ENCODE measurements at places on chromosomes 1 and 21. TPM values are rescaled to one million over a fixed set of nuclear protein-coding genes. Genes with fewer than 3 reads are reported as not detected.

DNA sequence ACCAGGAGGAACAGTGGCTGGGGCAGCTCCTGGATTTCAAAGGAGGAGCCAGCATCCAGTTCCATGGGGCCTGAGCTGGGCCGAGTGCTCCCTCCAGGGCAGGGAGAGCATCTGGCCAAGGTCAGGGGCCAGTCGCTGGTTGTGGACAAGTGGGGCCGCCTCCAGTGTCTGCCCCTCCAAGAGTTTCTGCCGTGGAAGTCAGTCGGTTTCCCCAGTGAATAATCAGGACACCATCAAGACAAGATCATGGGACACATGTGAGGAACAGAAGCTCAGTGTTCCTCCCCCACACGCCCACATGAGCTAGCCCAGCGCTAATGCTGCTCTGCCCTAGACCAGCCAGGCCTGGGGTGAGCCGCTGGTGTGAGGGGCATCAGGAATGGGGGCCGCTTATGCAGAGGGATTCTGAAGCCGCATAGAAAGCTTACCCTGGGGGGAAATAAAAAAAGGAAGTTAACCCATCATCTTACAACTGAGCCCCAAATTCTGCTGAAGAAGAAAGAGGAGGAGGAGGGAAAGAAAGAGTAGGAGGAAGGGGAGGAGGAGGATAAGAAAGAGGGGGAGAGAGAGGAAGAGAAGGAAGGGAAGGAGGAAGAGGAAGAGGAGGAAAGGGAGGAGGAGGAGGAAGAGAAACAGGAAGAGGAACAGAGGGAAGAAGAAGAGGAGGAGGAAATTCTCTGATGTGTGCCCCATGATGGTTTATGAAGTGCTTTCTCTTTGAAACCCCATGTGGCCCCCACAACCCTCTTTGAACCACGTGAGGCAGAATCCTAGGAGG is 198.4 kb downstream of the MATN1 start:
- no peaks in the 10 kb centered on the region for H3K27me3 ChIP-seq
- H3K36me3 ChIP-seq, result no peaks in the 10 kb centered on the region
- H3K4me3 ChIP-seq, result no peak overlapping the region
- DNase-seq, result no peak
- H3K4me1 ChIP-seq, result no peaks in the 10 kb centered on the region
- H3K27ac ChIP-seq, result peak overlapping the region; percentile 91

DNA sequence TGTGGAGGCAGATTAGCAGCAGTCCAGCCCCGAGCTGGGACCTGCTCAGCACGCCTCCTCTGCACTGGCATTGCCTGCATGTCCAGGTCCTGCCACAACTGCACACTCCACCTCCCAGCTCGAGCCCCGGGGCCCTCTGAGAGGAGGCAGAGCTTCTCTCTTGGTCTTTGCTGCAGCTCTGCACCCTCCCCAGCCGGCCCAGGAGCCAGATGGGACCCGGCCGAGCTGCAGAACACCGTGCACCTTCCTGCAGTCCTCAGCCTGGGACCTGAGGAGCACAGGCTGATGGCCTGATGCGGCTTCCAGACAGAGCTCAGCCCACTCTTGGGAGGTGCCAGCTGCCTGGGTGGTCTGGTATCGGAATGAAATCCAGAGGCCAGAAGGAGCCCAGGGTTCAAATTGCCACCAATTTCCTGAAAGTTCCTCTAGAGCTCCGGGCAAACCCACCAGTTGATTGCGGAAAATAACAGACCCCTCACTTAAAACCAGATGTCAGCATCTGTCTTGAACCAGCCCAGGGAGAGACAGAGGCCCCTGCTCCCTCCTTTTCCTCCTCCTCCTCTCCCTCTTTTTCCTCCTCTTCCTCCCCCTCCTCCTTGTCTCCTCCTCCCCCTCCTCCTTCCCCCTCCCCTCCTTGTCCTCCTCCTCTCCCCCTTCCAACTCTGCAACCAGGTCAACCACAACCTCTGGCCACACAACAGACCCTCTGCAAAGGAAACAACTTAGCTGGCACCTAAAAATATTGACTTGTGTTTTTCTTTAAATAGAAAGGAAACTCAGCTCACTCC is 10.6 kb upstream of the SPSB1 start:
- no peaks in the 10 kb centered on the region for H3K36me3 ChIP-seq
- no peaks in the 10 kb centered on the region for H3K27me3 ChIP-seq
- no peak for DNase-seq
- H3K4me1 ChIP-seq, result no peaks in the 10 kb centered on the region
- H3K27ac ChIP-seq, result no peak overlapping the region

DNA sequence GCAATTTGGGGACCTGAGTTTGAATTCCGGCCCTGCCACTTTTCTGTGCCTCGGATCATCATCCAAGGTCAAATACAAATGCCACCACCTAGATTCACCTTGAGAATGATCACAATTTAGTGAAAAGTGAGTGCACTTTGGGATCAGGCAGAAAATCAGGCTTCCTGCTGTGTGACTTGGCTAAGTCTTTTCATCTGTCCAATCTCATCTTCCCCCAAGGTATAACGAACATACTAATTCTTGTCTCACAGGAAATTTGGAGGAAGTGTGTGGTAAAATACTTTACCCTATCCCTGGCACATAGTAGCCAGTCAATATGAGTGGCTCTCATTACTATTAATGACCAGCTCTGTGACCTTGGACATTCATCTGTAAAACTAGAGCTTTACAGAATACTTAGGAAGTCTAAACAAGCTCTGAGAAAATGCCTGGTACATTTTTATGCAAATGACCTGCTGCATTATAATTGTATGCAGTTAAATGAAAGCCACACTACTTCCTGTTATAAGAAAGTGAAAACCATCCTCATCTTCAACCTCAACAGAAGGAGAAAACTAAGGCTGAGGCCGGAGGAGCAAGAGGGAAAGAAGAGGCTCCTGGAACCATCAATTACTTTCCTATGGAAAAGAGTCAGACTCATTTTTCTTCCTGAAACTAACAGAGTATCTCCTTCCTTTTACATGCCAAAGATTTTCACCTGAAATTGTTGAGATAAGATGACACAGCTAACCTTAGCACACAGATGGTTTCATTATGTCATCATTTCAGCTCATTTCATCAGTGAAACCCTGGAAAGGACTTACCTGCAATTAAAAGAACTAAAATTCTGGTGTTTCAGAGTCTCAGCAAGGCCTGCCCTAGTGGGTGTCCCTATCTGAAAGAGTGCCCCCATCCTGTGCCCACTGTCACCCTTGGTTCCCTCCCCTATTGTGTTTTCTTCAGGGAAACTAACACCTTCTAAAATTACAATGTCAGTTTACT is 32.6 kb upstream of the RGS8 start:
- H3K36me3 ChIP-seq, result no peaks in the 10 kb centered on the region
- no peak overlapping the region for H3K4me3 ChIP-seq
- H3K4me1 ChIP-seq, result no peaks in the 10 kb centered on the region
- no peak overlapping the region for H3K27ac ChIP-seq
- DNase-seq, result no peak

SPRR5 gene
- total RNA-seq, result not detected

GRCh38 chr1:113282893-113283285 is 107.4 kb upstream of the MAGI3 start:
- no peak overlapping the region for H3K4me3 ChIP-seq
- no peak for DNase-seq
- no peaks in the 10 kb centered on the region for H3K36me3 ChIP-seq
- H3K27me3 ChIP-seq, result no peaks in the 10 kb centered on the region
- no peaks in the 10 kb centered on the region for H3K4me1 ChIP-seq
- H3K27ac ChIP-seq, result no peak overlapping the region

IFT25 gene
- total RNA-seq, result 27.9 TPM

SPRR4 gene
- total RNA-seq, result not detected

- H3K4me3 ChIP-seq, result no peak overlapping the region
- H3K27ac ChIP-seq, result no peak overlapping the region
- H3K27me3 ChIP-seq, result no peaks in the 10 kb centered on the region
- H3K36me3 ChIP-seq, result no peaks in the 10 kb centered on the region
Observed at GRCh38 chr1:222048094-222048595, 306.3 kb upstream of the DUSP10 start.

DNA sequence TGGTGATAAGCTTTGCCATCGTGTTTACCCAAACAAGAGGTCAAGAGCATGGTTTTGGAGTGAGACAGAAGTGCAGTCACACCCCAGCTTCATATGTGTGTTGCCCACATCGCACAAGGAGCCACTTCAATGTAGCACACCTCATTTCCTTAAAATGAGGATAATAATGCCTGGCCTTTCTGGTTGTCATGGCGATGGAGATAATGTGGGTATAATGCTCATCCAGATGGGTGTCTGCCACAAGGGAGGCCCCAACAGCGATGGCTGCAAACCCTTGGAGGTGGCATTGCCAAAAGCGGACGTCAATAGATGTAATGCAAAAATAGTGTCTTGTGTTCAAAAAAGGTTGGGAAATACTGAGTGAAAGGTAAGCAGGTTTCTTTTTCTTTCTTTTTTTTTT is 83.1 kb upstream of the AJAP1 start:
- no peak overlapping the region for H3K4me3 ChIP-seq
- no peak for DNase-seq
- H3K4me1 ChIP-seq, result no peaks in the 10 kb centered on the region
- H3K27me3 ChIP-seq, result peaks cover 10% of the 10 kb centered on the region
- no peak overlapping the region for H3K27ac ChIP-seq
- H3K36me3 ChIP-seq, result no peaks in the 10 kb centered on the region

CASZ1 gene
- 61.9 TPM for total RNA-seq

TCEA3 gene
- 26.5 TPM for total RNA-seq

S100A9 gene
- 394 TPM for total RNA-seq

GRCh38 chr1:153389973-153390879 is 647 bp downstream of the S100A8 start:
- H3K4me1 ChIP-seq, result no peaks in the 10 kb centered on the region
- H3K27ac ChIP-seq, result peak overlapping the region; percentile 43
- peaks cover 3% of the 10 kb centered on the region for H3K27me3 ChIP-seq
- DNase-seq, result no peak

DNA sequence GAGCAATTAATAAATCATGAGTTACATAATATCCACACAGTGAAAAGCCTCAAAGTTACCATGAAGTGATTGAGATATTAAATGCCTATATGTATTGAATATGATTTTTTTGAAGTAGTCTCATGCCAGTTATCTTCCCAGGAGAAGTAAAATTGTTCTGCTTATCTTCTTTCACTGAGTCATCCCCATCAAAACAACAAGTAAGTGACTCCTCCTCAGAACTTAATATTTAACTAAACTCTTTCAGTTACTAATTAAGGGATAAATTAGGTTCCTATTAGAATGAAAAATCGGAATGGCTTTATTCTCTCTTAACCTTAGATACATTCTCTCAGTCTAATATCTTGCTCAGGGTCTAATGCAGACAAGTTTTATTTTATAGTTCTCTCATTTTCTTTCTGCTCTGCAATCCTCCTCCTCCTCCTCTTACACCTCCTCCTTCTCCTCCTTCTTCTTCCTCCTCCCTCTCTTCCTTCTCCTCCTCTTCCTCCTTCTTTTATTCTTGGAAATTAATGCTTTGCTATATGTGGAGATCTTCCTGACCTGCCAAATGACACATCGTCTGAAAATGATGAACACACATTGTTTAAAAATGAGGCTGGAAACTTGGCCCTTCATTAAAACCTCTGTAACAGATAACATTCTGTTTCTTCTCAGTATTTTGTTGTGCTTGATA is 110.9 kb downstream of the RUNX1 start:
- no peaks in the 10 kb centered on the region for H3K36me3 ChIP-seq
- no peaks in the 10 kb centered on the region for H3K27me3 ChIP-seq
- DNase-seq, result no peak
- H3K4me1 ChIP-seq, result no peaks in the 10 kb centered on the region
- H3K27ac ChIP-seq, result no peak overlapping the region

FNDC5 gene
- 0.18 TPM for total RNA-seq

GRCh38 chr1:61052395-61053225 is 29.8 kb upstream of the NFIA start:
- DNase-seq, result no peak
- no peak overlapping the region for H3K4me3 ChIP-seq
- no peaks in the 10 kb centered on the region for H3K36me3 ChIP-seq

DNA sequence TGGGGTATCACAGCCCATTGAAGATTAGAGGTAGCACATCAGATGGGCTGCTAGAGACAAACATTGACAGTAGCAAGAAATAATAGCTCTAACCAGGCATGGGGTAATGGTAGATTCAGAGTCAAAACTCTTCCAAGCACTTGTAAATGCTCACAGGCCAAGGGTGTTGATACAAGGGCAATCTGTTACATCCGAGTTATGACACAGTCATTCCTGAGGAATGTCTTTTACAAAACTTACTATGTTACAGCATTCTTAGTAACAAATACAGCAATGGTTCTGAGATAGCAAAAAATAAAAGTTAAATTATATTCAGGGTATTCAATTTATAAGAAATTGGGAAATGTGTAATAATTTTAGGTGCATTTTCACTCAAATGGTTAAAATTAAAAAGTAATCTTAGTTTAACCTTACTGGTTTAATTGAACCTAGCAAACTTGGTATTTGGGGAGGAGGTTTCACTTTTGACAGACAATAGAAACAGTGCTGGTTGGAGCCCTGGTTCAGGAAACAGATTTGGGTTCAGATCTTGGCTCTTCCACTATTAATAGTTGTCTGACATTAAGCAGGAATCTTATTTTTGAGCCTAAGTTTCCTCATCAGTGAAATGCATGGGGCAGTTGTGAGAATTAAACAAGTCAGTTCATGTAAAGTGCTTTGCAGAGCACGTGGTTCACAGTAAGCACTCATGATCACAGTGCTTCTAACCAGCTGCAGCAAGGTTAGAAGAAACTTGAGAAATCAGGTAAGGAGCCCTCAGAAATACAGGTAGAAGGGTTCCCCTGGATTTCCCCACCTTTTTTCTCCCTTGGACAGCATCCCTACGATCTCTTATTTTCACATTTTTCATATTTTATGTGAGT is 4.4 kb downstream of the ST3GAL3 start:
- DNase-seq, result no peak
- H3K4me1 ChIP-seq, result peaks cover 8% of the 10 kb centered on the region
- no peaks in the 10 kb centered on the region for H3K27me3 ChIP-seq

- no peaks in the 10 kb centered on the region for H3K36me3 ChIP-seq
- H3K4me3 ChIP-seq, result no peak overlapping the region
- no peaks in the 10 kb centered on the region for H3K4me1 ChIP-seq
Observed at GRCh38 chr1:227797144-227797543, 18.3 kb upstream of the PRSS38 start.

- H3K27ac ChIP-seq, result no peak overlapping the region
- peaks cover 5% of the 10 kb centered on the region for H3K4me1 ChIP-seq
- DNase-seq, result no peak
- no peaks in the 10 kb centered on the region for H3K36me3 ChIP-seq
Observed at GRCh38 chr1:97366984-97367383, 553.9 kb downstream of the DPYD start.

- peaks cover 15% of the 10 kb centered on the region for H3K4me1 ChIP-seq
- no peak for DNase-seq
- no peak overlapping the region for H3K4me3 ChIP-seq
- H3K27ac ChIP-seq, result no peak overlapping the region
- no peaks in the 10 kb centered on the region for H3K36me3 ChIP-seq
Observed at GRCh38 chr1:63883494-63884235, 109.8 kb downstream of the ROR1 start.

DNA sequence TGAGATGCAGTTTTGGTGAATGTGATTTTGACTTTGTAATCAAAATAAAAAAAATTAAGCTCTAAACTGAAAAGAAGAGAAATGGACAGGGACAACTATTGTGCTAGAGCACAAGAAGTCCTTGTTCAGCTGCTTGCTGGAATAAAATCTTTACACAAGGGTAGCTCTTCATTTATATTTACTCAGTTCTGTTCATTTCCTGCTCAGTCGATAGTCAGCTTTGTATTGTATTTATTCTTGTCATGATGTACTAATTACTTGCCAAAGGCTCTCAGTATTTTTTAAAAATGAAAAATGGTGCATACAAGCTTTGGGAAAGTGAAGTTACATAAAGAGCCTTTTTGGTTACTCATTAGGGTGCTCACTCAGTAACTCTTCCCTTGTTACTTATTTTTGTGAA is 17.8 kb downstream of the F5 start:
- H3K27ac ChIP-seq, result no peak overlapping the region
- H3K4me3 ChIP-seq, result no peak overlapping the region
- no peaks in the 10 kb centered on the region for H3K27me3 ChIP-seq
- DNase-seq, result no peak
- H3K4me1 ChIP-seq, result no peaks in the 10 kb centered on the region
- H3K36me3 ChIP-seq, result no peaks in the 10 kb centered on the region

All from lung (tissue), 17 donors.